ENCODE measurements at places on chromosomes 1 and 21.

- DNase-seq = no peak
Observed at GRCh38 chr1:146021622-146022402, at the start of gene HJV. HJV (minus strand) TSS chr1:146021735; CDS start chr1:146020231, 1,504 bp downstream.

DNA sequence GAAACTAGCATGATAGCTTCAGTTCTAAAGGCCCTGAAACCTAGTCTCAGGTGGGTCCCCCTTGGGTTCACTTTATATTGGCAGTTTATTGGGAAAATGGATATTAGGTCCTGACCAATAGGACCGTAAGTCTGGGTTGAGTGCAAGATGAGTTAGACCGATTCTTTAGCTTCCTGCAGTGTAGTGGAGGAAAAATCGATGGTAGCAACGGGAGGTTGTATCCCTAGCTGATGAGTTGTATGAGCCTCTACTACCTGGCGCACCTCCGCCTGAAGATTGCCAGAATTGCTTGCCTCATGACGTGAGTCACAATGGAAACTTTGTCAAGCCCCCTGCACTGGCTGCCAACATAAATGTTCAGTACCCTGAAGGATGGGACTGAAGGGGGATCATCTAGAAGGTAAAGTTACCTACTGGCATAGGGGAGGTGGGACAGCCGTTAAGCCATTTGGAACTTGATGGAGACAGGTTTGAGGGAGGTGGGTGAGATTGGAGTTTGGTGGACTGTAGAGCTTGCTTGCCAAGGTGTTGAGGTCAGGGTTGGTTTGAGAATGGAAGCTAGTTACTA lies 3.9 kb downstream of the RCC1 start:
- no peak for DNase-seq

GRCh38 chr1:79787631-79788030 lies 781.1 kb upstream of the ADGRL4 start:
- DNase-seq = no peak

DNA sequence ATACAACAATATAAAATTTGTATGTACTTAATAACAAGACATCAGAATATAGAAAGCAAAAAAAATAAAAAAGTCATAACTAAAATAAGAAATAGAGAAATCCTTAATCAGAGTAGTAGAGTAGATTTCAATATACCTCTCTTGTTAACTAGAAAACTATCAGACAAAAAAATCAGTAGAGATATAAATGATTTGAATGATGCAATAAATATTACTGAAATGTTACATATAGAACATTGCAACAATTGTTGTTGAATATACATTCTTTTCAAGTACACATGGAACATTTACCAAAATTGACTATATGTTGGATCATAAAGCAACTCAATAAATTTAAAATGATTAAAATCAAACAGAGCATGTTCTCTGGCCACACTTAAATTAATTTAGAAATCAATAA lies 31.9 kb upstream of the ADAR start:
- DNase-seq = no peak

DNA sequence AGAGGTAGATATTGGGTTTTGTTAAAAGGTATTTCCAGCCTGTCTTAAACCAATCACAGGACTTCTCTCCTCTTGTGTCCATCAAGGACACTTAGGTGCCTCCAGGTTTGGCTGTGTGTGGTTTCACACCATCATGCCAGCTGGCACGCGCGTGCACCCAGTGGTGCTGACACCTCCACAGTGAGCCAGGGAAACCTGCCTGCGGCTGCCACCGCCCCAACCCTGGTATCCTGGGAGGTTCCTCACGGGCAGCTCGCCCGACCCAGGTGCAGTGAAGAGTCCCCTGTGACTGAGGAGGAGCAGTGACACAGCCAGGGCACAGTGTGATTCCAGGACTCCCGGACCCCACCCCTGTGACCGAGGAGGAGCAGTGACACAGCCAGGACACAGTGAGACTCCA lies 13.2 kb upstream of the COL6A2 start:
- DNase-seq = no peak

DNA sequence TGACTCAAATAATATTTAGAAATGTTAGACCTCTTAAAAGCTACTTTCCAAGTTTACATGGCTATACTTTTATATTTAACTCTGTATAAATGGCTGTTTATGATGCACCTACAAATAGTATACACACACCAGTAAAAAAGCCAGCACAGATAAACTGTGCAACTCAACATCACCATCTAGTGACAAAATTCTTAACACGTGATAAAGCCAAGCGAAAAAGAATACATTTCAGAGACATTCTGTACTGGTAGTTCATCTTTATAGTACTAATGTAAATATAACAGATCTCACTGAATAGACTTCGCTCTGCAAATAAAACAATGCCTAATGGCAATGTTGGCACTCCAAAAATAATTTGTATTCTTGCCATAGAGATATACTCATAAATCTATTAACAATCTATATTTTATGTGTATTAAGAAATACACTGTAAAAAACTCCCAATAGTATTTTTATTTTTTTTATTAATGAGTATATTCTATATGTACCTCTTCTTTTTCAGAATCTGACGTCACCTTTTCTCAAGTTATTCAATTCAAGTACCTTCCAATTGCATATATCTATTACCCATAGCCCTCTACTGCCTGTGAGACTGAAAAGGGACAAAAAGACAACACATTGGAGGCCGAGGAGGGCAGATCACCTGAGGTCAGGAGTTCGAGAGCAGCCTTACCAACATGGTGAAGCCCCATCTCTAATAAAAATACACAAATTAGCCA lies 100.2 kb downstream of the DPYD start:
- DNase-seq = no peak

- no peak for DNase-seq
Observed at GRCh38 chr1:93659822-93660503, 21.7 kb downstream of the BCAR3 start.

All from substantia nigra (tissue), 51 donors.